Hematopoietic multipotent progenitor cell treated with erythropoietin and hydrocortisone succinate and interleukin-3 and kit ligand, for 8 days (in vitro differentiated cells): ENCODE measurements at places on chromosomes 3 and 15.

GRCh38 chr3:108100906-108101660 is 10.3 kb upstream of the CD47 start:
- no peak for DNase-seq

DNA sequence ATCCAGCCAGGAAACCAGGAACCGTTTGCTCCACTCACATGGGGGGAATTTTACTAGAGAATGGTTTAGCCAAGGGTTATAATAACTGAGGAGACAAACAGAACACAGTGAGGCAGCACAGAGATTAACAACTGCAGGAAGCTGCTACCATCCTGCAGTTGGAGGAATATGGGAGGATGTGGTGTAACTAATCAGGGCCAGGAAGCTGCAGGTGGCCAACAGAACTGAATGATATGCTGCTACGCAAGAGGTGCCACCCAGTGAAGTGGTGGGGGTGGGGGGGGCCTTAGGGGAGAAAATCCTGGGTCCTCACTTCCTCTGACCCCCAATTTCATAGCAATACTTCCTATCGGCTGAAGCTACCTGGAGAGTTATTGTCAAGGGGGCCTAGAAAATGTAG is 306.4 kb upstream of the STT3B start:
- DNase-seq: peak; percentile 8

GRCh38 chr3:39970982-39971381 is 161.6 kb downstream of the MYRIP start:
- no peak for DNase-seq

GRCh38 chr3:132817646-132818177 is 95.5 kb upstream of the NPHP3 start:
- DNase-seq: no peak

DNA sequence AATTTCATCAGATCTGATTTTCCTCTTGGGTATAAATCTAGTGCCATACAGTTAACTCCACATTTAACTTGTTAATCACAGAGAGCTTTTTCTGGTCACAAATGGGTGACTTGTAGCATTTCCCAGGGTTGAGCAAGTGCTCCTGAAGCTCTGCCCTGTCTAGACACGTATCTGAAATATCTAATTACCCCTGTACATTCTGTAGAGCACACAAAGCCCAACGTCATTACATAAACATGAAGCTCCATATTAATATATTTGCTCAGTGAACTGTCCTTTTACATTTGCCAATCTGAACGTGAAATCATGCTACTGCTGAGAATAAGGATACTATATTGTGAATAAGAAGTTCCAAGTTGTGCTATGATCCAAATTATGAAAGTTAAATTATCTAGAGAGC is 49.0 kb downstream of the THBS1 start:
- no peak for DNase-seq

DNA sequence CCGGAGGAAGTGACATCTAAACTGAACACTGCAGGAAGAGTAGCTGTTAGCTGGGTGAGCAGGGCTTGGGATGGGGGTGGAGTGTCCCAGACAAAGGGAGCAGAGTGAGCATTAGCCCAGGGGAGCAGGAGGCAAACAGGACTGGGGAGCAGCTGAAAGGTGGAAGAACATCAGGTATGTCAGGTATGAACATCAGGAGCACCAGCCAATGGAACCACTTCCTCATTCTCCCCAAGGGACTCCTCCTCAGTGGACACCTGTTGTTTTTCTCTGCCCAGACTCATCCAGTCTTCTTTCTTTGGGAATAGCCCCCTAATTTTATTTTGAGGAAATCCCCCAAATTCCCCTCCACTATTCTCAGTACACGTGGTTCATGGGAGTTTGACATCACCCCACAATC is 107.7 kb upstream of the RAD18 start:
- DNase-seq: no peak

GRCh38 chr3:36063992-36064391 is 316.3 kb upstream of the STAC start:
- DNase-seq: no peak
